ENCODE measurements at places on chromosomes 7 and 10.

DNA sequence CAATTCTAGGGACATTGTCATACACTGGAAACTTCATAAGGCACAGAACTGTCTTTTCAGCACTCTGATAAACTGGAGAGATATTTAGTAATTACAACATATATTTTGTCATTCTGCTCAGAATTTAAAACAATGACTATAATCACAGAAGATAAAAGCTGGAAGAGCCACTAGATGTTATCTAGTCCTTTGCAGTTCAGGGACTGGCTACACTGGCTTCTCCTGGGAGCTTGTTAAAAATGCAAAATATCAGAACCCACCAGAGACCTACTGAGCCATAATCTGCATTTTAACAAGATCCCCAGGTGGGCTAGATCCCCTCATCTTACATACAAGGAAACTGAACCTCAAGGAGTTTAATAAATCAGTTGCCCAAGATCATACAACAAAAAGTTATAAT lies 32.3 kb downstream of the IDE start:
- DNase-seq, result no peak

- no peak for DNase-seq
Measured at GRCh38 chr7:11848251-11848650, 16.3 kb upstream of the THSD7A start.

GRCh38 chr7:4665661-4666060 lies 16.4 kb upstream of the FOXK1 start:
- DNase-seq, result peak; percentile 92

GRCh38 chr7:99839287-99840021 lies 11.6 kb downstream of the CYP3A43 start:
- DNase-seq, result no peak

DNA sequence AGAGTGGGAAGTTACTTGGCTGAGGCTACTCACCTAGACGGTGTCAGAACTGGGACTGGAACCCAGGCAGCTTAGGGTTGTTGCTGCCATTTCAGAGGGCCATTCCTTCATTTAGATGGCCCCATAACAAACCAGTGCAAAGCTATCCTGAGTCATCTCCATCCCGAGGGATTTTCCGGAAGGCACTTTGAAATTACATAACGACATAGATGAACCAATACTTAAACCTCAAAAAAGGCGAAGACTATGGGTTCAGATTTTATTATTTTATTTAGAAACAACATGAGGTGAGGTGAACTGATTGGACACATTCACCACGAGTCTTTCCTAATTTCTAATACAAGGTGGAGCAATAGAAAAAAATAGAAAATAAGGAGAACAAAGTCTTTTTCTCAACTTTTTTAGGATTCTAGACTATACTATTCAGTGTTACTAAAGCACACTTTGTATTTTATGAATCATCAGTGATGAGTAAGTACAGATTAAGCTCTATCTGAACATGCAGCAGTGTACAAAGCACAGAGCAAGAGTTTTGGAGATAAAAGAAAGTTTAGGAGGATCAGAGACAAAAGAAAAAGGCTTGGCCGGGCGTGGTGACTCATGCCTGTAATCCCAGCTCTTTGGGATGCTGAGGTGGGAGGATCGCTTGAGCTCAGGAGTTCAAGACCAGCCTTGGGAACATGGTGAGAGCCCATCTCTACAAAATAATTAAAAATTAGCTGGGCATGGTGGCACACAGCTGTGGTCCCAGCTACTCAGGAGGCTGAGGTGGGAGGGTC lies 79.5 kb upstream of the SVIL start:
- DNase-seq, result peak; percentile 93
